ENCODE measurements at places on chromosomes 3 and 15. TPM values are rescaled to one million over a fixed set of nuclear protein-coding genes. Genes with fewer than 3 reads are reported as not detected.
A peak's percentile ranks its signal among the peaks of the same experiment; 100 is the strongest.

GRCh38 chr3:113166719-113167492, 44.5 kb upstream of the BOC start:
- no peak for DNase-seq

DNA sequence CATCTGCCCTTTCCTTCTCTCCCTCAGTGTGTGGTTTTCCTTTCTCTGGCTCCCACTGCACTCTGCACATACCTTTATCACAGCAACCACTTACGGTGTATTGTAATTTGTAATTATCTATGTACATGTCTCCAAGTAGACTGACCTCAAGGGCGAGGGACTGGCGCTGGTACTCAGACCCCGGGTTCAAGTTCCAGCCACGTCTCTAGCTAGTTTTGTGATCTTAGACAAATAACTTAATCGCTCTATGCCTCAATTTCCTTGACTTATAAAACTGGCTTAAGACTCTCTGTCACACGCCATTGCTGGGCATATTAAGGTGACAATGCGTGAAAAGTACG, 607 bp upstream of the SENP2 start:
- DNase-seq, result no peak

The RTP3 gene
- total RNA-seq, result not detected

The GOLGA6L10 gene
- 2.4 TPM for total RNA-seq

The RHOV gene
- total RNA-seq, result not detected

- DNase-seq, result no peak
Observed at GRCh38 chr15:88021601-88022000, 234.9 kb downstream of the NTRK3 start.

GRCh38 chr3:120418866-120419490, 31.8 kb downstream of the FSTL1 start:
- DNase-seq, result no peak

GRCh38 chr15:60003243-60004008, 685 bp upstream of the FOXB1 start:
- peak; percentile 27 for DNase-seq

DNA sequence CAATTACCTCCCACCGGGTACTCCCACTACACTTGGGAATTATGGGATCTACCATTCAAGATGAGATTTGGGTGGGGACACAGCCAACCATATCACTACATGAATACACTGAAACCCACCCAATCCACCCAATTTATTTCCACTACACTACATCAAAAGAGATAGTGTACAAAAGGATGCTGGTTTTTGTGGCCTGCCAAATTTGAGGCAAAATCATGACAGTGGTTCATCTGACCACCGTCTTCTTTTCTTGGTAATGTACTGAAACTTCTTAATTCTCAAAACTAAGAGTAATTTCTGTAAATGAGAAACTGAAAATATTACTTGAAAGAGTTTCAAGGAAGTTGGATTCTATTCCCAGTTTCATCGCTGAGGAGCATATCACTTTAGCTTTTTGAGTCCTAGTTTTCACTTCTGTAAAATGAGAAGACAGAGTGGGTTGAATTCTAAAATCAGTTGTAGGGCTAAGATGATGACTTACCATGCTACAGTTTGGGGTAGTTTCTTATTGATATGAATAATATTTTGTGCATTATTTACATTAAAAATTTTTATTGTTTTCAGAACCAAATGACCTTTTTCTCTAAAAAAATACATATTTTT, 360.4 kb upstream of the CNTN6 start:
- no peak for DNase-seq
